ENCODE measurements at places on chromosomes 11 and 22.

DNA sequence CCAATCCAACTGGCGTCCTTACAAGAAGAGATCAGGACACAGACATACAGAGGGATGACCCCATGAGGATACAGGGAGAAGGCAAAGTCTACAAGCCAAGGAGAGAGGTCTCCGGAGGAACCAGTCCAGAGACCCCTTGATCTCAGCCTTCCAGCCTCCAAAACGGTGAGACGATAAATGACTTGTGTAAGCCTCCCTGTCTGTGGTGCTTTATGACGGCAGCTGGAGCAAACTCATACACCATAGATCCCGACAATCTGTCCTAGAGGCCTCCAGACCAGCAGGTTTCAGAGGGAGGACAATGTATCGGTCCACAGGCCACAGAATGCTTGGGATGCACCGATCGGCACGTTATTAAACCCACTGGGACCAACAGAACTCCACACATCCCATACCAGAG lies 383.3 kb downstream of the SHANK2 start:
- no peak for DNase-seq

DNA sequence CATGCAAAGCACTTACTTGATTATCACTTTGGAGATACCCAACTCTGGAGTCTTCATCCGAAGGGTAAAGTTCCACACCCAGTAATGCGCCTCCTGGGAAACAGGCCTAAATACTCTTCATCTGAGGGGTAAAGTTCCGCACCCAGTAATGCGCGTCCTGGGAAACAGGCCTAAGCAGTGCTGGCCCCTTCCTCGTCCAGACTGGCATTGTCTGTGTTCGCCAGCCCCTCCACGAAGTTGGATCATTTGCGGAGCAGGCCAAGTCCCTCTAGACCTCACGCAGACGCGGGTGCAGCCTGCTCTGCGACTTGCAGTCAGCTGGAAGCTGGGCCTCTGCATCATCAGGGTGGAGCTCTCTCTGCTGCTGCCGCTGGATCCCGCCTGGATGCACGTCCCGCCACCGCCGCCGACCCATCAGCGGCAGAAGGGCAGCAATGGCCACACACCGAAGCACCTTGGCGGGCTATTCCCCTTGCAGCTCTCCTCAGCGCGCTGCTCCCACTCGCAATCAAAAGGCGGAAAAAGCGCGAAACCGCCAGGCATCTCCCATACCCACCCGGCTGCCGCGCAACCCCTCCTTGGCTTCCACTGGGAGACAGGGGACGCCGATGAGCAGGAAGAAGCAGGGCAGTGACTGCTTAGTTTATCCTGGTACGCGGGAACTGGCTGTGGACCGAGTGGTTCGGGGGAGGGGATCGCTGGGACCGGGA lies 34.1 kb upstream of the GLYATL1 start:
- DNase-seq: no peak

- no peak for DNase-seq
Measured at GRCh38 chr11:68840661-68841653, 759 bp downstream of the CPT1A start.

- no peak for DNase-seq
Measured at GRCh38 chr11:57867966-57868365, 106.4 kb downstream of the CTNND1 start.

DNA sequence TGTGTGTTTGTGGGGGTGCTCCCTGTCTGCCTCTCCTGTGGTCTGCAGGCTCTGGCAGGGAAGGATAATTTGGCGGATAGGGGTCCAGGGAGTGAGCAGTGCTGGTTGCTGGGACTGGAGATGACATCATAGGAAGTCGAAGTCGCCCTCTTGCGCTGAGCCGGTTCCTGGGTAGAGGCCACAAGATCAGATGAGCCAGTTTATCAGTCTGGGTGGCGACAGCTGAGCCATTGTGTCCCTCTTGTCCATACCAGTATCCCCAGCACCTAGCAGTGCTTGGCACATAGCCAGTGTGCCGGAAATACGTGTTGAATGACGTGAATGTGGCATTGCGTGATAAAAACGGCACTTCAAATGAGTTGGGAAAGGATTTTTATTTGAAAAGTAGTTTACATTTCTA lies 9.8 kb downstream of the APOL5 start:
- no peak for DNase-seq

DNA sequence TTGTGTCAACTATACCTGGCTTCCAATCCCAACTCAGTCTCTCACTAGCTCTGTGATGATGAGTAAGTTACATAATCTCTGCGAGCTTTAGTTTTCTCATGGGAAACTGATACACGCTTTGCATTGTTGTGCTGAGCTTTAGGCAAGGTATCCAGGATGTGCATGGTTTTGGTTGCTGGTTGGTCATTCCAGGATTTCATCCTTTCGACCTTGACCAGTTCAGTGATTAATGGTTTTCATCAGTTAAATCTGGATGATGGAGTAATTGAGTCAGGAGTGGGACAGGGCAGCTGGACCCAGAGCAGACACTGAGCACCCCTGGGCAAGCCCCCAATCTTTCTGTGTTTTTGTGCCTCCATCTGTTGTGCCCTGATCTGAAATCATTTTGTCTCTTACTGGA lies 417.3 kb upstream of the CADM1 start:
- DNase-seq: no peak

- peak; percentile 69 for DNase-seq
Measured at GRCh38 chr22:22710719-22711531, 66.5 kb downstream of the GGTLC2 start.

DNA sequence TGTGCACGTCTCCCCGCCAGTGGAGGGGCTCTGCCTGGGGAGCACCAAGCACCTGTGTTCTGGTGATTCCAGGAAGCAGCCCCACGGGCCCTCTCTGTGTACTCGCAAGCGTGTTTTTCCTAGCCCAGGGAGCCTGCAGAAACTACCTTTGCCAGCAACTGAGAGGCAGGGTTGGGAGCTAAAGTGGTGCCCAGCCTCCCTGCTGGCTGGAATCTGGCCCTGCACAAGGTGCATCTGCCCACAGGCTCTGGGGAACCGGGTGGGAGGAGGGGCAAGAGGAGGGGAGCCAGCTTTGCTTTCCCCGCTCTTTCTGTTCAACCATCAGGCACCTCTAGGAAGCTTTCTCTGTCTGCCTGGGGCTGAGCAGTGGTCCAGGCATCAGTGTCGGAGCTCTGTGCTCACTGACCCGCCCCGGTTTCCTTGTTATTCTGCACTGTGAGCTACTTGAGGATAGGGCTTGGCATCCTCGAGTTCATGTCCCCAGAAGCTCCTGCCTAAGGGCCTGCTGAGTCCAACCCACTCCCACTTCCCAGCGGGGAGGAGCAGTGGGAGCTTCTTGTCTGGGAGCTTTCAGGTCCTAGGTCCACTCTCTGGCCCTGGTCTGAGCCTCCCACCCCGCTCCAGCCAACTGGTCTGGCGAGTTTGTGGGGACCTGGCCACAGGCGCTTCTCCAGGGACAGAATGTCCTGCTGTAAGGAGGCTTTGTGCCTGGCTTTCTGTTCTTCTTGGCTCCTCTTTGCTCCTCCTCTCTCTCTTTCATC lies 14.9 kb downstream of the DAGLA start:
- no peak for DNase-seq

DNA sequence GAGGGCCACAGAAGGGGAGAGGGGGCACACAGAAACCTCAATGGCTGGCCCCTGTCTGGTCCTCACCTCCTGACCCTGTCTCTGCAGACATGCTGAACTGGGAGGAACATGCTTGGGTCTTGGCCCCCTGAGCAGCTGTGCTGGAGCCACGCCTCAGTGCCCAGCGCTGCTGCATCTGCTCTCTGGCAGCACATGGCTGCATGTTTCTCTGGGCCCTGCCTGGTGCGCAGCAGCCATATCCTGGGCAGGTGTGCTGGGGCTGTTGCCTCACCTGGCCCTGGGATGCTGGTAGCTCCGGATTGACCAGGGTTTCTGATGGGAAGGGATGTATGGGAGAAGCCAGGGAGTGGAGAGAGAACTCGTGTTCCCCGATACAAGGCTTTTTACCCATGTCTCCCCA lies 248.0 kb downstream of the ST3GAL4 start:
- DNase-seq: no peak

DNA sequence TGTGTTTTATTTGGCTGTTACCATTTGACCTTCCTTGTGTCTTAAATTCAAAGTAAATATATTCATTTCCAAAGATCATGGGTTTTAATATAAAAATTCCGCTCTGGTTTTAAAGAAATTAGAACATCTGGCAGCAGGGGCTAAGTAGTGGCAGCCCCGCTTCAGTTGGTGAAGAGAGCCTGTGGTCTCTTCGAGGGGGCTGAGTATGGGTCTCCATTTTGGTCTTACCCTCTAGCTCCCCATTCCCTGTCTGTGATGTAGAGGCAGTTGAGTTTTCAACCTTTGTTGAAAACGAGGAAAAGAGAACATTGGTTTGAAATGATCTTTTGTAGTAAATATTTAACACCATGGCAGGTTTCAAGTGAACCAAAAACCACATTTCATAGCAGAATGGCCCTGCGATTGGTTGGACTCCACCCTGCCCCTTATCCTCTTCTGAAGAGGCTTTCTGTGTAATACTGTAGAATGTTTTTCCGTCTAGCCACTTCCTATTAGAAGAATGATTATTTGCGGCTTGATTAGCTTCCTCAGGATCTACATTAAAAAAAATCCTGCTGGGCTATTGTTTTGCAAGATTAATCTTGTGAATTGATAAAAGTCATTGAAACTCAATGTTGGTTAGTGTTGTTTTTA lies 17.7 kb downstream of the APLP2 start:
- no peak for DNase-seq

GRCh38 chr11:109526061-109526460 lies 104.1 kb downstream of the C11orf87 start:
- no peak for DNase-seq

DNA sequence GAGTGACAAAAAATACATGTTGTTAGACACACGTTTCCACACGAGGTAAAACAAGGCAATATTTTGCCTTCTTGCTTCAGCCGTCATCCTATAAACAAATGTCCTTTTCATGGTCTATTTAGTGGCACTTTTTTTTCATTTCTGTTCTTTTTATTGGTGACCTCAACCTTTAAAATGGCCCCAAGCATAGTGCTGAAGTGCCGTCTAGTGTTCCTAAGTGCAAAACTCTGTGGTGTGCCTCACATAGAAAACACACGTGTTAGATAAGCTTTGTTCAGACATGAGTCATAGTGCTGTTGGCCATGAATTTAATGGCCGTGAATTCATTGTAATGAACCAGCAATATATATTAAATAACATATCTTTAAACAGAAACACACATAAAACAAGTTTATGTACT lies 15.6 kb downstream of the OVCH2 start:
- no peak for DNase-seq

DNA sequence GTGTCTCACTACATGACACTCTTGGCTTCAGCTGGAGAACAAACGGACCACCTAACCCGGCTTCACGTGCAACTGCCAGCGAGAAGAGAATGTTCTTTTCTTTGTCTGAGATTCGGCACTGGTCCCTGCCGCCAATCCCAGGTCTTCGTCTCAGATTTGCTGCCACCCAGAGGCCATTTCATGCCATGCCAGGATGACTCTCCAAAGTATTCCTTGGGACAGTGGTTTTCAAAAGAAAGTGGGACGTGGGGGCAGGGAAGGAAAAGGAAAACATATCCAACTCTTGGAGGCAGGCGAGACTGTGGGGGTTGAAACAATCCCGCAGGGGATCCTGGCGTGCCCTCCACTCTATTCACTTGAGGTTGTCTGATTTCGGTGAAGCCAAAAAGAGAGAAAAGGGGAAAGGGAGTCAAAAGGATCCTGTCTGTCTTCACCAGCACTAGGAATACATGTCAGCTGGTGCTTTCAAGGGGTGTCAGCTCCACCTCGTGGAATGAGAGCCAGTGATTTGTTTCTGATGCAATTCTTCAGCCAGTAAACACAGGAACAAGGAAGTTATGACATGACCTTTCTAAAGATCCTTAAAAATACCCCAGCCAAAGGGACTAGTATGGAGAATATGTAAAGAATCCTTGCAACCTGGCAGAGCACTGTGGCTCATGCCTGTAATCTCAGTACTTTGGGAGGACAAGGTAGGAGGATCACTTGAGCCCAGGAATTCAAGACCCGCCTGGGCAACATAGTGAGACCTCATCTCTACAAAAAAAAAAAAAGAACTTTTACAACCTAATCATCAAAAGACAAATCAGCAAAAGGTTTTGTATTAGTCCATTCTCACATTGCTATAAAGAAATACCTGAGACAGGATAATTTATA lies 41.0 kb upstream of the APLNR start:
- DNase-seq: no peak

DNA sequence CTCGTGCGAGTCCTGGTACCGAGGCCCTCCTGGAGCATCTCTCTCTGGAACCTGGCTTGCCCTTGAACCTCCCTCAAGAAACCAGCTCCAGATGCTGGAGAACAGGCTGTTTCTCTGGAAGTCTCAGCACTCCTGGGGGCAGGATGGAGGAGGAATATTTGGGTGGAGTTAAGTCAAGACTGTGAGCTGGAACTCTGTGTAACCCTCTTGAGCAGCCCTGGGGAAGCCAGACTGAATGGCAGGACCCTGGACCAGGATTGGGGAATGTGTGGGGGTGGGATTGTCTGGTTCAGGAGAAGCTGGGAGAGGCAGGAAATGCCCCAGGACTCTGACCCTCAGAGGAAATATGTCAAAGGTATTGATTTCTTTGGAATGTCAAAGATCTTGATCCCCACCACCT lies 7.7 kb downstream of the CREB3L1 start:
- DNase-seq: no peak

DNA sequence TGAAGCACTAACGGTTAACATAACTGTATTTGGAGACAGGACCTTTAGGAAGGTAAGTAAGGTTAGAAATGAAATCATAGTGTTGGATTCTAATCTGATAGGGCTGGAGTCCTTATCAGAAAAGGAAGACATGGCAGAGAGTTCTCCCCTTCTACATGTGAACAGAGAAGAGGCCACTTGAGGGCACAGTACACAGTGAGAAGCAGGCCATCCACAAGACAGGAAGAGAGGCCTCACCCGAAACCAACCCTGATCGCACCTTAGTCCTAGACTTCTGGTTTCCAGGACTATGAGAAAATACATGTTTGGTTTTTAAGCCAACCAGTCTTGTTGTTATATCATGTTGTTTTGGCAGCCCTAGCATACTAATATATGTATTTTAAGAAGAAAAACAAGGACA lies 170.0 kb downstream of the LRRC4C start:
- no peak for DNase-seq

DNA sequence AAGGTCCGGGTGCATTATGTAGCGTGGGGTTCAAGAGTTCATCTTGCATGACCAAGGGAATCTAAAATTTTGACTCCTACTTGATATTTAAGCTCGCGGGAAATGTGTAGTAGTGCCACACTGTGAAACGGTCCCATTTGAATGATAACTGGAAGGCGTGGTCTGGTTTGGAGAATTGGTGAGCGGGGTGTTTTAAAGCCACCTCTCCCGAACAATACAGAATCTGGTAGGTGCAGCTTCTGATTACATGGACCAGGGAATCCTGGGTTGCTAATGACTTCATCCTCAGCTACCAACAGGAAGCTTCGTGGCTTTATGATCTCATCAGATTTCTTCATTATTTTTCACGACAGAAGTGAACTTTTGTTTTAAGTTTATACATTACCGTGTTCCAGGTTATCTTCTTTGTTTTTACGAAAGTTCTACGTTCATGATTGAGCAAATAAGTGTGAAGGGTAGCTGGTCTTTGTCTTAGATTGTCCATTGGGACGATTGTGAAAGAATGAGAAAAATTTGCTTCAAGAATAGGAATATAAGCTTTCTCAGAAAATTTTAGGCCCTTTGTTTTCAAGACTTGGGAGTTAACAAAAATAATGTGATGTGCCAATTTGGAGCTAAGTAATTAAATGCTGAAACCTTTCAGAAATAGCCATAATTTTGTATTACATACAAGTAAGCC lies 1.7 kb downstream of the QSER1 start:
- no peak for DNase-seq

GRCh38 chr22:41261541-41262249 lies 21.0 kb upstream of the CHADL start:
- no peak for DNase-seq
